ENCODE measurements at places on chromosomes 6 and 20.

GRCh38 chr6:137754366-137754765 is 112.7 kb upstream of the TNFAIP3 start:
- no peak for DNase-seq

- no peak for DNase-seq
These were observed 23.7 kb upstream of the FBXO30 start for GRCh38 chr6:145838305-145838704.

GRCh38 chr20:4472906-4473305 is 248.8 kb upstream of the PRND start:
- no peak for DNase-seq

DNA sequence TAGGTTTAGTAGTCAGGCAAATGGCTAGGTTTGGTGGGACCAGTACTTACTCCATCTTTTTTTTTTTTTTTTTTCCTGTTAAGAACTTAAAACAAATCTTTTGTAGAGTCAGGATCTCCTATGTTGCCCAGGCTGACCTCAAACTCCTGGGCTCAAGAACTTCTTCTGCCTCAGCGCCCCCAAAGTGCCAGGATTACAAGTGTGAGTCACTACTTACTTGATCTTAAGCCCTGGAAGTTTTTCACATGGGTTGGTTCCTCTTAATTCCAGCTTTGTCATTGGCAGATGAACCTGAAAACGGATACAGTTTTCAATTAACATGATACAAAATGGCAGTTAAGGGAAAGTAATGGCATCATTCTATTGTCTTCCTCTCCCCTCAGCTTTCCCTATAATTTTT is 179.4 kb upstream of the JAG1 start:
- DNase-seq = no peak

GRCh38 chr6:14784596-14785492 is 461.0 kb upstream of the JARID2 start:
- DNase-seq = no peak

DNA sequence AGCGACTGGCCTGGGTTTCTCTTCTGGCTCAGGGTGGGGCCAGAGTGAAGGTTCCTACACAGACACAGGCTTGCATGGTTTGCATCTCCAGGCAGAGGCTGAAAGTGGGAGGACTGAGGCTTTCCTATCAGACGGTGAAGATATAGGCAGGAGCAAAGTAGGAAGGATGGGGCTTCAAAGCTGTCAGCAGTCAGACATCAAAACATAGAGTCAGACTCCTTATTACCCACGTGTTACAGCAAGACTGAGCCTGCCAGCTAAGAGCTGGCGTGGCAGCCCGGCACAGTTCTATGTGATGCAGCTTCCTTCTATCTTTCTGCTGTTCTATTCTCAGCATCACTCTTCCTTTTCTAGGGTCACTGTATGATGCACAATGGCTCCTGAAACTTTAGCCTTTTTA is 445.1 kb downstream of the DOK5 start:
- DNase-seq = no peak

DNA sequence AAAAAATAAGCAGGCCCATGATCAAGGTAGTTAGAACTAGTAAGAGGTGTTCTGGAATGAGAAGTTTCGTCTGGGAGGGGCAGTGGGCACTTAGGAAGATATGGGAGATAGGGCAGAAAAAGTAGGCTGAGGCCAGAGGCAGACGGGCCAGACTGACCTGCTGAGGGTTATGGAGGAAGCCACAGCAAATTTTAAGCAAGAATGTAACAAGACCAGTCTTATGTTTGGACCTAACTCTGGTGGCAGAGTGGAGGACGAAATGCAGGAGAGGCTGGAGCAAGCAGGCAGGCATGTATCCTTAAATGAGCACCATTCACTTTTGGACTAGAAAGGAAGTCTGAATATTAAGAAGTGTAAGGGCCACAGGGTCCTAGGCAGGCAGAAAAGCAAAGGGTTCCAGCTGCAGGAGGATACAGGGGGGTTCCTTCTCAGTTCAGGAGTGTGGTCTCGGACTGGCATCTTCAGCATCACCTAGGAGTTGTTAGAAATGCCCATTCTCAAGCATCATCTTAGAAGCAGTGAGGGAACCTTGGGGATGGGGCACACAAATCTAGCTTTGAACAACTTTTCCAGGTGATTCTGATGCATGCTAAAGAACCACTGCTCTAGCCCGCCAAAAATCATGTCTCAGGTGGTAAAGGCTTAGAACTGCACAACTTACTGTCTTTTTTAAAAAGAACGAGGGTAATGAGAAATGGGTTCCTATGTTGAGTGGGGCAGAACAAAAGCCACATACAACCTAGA is 1.7 kb upstream of the DSTN start:
- DNase-seq = no peak

DNA sequence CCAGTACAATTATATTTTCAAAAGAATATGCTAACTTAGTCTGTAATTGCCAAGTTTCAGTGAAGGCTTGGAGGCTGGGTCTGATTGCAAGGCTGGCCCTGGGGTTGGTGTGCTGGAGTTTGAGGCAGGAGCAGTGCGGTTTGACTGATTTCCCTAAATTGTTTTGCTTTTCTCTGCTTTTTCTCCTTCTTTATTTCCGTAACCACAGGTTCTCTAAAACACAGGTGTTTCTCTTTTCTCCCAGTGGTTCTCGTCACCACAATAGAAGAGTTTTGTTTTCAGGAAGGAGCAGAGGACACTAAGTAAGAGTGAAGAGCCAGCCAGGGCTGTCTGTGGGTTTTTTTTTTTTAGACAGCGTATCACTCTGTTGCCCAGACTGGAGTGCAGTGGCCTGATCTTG is 8.2 kb upstream of the SNX9 start:
- DNase-seq = no peak

- DNase-seq = no peak
These were observed 15.4 kb upstream of the SMIM13 start for GRCh38 chr6:11078266-11078665.

- DNase-seq = no peak
These were observed 102.2 kb upstream of the CCDC28A start for GRCh38 chr6:138671351-138671750.

GRCh38 chr6:152566103-152566875 is 70.9 kb downstream of the SYNE1 start:
- DNase-seq = no peak

- DNase-seq = no peak
These were observed 2.9 kb downstream of the ARG1 start for GRCh38 chr6:131575834-131576478.

- DNase-seq = no peak
These were observed 70.0 kb upstream of the ZNF133 start for GRCh38 chr20:18218280-18218679.

Data from SHP77 treated with DMSO at 0.1 percent for 48 hours (cell line).